ENCODE measurements at places on chromosomes 4 and X.

GRCh38 chr4:47342796-47343195 lies 120.7 kb downstream of the COMMD8 start:
- no peak for DNase-seq

GRCh38 chr4:75530556-75531322 lies 16.5 kb downstream of the THAP6 start:
- no peak for DNase-seq

DNA sequence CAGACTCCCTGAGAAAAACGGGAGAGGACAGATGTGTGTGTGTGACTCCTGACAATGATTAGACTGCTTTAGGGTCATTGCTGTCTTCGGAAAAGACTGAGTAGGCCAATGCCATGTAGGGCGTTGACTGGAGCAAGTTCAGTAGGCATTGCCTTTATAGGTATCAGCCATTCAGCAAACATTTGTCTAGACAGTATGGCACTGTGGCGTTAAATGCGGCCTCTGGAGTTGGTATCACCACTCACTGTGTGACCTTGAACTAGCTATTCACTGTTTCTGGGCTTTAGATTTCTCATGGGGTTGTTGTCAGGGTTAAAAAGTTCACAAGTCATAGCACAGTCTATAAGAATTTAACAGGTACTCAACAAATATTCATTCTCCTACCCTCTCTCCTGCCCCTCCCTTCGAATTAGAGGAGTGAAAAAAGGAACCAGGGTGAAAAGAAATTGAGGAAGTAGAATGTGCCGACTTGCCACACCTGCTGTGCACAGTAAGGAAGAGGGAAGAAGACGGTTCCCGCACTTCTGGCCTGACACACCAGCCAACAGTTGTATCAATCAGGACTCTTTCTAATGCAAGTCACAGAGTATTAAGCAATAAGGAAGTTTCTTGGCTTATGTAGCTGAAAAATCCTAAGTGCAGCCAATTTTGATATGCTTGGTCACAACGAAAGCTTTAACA lies 83.2 kb upstream of the PLAC8 start:
- no peak for DNase-seq

DNA sequence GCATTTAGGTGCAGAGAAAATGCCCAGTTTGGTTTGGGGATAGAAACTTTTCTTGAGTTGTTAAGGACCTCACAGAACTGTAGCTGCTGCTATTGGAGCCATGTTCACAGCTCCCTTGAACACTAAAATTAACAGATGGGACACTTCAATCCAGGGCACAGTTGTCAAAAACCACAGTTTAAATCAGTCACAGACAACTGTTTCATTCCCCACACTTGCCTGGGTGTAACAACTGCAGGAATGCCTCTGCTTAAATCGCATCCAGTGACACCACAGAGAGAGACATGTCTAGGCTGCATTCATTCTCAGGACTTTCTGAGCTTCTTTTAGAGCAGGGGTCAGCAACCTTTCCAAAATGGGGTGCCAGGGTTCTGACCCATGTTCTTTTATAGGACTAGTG lies 12.7 kb upstream of the CAPN6 start:
- DNase-seq: no peak

GRCh38 chrX:17496407-17496806 lies 121.4 kb downstream of the NHS start:
- no peak for DNase-seq

DNA sequence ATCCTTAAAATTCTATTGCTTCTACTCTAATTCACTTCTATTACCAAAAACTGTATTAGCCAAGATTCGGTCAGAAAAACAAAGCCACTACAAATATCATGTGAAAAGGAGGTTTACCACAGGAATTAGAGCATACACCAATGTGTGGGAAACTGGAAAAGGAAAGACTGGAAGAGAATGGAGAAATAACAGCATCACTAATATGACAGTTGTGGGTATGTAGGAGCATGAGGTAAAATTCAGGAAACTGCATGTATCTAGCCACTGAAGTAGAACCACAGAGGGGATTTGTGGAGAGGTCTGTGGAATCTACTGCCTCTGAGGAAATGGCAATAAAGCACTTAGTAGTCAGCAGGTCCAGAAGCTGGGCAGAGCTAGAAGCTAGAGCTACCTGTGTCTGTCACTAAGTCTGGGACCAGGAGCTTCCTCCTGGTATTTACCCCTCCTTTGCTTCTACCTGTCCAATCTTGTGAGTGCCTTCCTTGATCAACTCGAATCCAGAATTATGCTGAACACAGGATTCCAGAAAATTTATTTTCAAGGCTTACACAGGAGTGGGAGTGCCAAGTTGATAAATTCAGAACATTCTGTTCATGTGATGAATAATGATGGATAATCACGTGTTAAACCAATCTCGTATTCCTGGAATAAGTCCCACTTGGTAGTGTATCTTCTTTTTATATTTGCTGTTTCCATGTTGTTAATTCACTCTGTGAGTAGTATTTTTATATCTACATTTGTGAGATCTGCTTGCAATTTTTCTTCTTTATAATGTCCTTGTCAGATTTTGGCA lies 52.6 kb downstream of the NAF1 start:
- DNase-seq: no peak

DNA sequence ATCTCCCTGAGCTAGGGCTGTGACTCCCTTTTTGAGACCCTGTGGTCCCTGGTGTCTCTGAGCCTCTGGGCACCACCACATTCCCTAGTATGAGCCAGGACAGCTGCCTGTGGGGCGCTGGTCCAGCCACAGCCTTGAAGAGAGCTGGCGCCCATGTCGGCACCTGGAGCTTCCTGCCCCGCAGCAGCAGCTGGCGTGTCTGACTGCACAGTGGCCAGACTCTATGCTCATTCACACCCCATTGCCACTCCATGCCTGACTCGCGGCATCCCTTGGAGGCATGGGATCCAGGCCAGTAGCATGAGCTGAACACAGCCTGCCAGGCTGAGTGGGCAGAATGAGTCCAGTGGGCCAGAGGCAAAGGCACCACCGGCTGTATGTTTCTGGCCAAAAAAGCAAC lies 8.3 kb upstream of the SPP1 start:
- no peak for DNase-seq

DNA sequence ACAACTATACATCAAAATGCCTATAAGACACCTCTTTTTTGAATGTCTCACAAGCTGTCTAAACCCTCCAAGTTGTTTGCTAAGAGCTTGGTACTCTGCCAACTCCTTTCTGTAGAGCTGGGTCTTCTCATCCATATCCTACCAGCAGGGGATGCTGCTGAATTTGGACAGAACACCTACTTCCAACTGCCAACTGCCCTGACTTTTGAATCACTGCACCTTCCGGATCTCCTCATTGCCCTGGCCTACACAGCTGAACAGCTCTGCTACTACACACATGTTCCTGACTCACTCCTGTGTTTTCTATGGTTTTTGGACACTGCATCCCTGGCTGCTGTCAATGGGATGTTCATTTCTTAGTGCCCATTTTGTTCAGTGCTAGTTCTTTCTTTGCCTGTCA lies 18.7 kb downstream of the FAM184B start:
- no peak for DNase-seq

DNA sequence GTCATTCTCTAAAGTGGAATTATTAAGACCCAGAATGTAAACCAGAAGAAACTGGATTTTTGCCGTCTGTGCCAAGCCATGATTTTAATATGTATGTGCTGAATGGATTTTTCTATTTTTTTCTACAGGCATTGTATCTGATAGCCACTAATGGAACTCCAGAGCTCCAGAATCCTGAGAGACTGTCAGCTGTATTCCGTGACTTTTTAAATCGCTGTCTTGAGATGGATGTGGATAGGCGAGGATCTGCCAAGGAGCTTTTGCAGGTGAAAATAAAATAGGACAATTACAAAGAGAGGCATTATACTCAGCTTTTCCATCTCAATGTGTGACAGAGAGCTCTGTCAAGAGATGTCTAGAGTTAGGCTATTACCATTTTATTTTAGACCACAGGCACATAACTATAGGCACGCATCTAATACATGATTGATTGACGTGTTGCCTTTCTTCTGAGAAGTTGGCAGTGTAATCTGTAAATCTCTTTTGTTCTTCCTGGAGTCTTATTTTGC lies 53.9 kb downstream of the CAPN6 start:
- no peak for DNase-seq

DNA sequence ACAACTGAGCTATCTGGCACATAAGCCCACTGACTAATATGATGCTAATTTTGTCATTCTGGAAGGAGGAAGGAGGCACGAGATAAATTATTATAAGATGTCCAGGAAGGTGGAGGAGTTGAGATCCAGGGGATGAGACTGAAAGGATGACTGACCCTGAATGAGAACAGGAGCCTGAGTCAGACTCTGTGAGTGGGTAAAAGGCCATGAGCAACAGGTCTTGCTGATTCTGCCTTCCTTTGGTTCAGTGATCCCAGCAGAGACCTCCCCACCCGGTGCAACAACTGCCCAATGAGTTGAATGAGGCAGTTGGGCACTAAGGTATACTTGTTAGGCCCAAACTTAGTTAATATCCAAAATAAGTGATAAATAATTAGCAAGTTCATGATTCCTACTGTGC lies 238.1 kb upstream of the GPC4 start:
- DNase-seq: no peak

GRCh38 chr4:139816856-139817255 lies 151.2 kb downstream of the MGST2 start:
- DNase-seq: no peak

DNA sequence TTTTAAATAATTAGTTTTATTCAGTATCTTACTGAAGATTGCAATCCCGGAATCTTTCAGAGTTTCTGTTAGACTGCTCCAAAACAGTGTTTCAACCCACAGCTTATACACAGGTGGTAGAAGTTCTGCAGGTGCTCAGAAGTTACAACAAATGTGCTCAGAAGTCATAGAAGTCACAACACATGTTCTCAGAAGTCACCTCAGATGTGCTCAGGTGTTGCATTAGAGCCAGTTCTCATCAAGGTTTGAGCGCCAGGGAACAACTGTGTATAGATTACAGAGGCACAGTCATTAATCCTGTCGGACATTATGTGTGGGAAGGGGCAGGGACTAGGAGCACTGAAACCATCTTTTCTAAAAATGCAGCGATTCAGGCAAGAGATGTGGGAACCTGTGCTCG lies 124.5 kb downstream of the ARSF start:
- DNase-seq: no peak

DNA sequence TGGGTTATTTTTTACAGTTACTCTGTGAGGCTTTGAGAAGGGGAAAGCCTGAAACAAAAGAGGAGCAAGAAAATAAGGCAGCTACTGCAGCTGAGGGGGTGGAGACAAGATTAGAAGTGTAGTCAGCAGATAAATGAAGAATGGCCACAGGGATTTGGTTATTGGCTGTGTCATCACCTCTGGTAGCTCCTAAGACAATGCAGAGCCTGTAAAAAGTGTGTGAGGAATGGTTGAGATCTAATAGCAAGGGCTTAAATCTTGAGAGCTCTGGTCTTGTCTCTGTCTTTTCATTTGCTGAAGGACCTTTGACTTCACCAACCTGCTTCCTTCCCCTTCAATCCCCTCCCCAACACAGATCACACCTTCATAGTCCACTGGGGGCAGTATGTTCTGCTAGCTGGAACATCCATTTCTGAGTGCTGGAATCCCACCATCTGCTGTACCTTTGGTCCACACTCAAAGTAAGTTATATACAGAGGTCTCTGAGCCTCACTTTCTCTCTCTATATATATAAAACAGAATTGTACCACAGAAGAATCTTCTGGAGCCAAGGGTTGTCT lies 213.7 kb upstream of the ZIC3 start:
- no peak for DNase-seq

DNA sequence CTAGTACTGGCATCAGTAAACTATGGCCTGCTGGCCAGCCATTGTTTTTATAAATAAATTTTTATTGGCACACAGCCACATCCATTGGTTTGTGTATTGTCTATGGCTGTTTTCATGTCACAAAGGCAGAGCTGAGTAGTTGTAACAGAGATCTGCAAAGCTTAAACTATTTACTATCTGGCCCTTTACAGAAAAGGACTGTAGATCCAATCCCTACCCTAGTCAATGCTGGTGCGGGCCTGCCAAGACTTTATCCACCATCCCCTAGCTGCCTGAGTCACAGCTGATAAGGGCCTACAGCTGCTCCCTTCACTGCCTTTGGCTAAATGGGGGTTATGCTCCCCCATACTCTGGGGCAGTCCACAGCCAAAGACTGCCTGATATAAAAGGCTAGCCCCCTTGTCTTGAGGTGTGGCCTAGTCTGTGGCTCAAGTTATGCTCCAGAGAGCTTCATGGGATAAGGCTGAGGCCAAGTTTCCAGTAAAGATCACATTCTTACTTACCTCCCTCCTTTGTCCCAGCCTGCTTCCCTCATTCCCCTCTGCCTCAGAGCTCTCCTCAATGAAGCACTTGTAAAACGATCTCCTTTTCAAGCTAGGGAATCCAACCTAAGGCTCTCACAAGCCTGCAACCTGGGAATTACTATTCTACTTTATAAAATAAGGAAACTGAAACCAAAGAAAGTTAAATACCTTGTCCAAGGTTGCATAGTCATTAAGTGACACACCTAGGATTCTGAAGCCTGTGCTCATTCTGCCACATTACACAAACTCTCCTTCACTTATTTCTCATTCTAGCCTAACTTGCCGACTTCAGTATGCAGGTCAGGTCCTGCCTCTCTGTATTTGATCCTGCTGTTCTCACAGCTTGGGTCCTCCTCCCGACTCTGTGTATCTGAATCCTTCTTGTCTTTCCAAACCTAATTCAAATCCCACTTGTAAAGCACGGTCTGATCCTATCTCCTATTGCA lies 20.7 kb downstream of the ACE2 start:
- DNase-seq: no peak

DNA sequence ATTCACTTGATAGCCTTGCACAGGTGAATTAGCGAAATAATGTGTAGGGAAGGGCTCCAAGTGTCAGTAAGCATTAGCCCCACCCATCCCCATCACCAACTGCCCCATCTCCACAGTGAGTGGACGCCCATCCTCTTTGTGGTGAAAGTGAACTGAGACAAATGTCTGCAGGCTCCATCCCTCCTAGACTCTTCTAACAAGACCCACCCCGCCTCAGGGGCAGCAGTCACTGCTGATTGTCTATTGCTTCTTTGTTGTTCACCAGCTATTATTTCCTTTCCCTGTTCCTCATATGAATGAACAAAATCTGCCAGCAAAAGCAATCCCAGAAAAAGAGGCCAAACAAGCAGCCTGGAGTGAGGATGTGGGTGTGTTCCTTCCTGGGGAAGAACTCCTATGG lies 96.4 kb downstream of the LDB2 start:
- no peak for DNase-seq

- no peak for DNase-seq
Observed at GRCh38 chrX:154541896-154542722, 4.5 kb downstream of the G6PD start.

GRCh38 chr4:107740950-107741701 lies 21.1 kb upstream of the PAPSS1 start:
- DNase-seq: no peak

DNA sequence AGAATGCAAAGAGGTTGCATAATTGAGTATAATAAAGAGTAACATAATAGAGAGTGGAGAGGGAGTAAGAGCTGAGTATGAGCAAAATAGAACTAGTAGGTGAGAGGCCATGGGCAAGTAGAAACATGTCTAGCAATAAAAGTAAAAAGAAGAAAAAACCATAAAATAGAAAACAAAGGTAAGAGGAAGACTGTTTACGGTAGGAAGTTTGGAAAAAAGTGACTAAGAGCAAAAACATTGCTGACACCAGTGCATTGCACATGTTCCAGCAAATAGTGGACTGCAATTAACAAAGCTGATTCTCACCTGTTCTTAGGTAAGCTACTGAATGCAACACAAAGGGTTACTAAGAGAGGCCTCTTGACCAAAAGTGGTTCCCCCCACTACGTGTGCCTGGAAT lies 202.9 kb downstream of the TEX13A start:
- DNase-seq: no peak
